GM12892 (cell line): ENCODE measurements at places on chromosomes 13 and 19.

DNA sequence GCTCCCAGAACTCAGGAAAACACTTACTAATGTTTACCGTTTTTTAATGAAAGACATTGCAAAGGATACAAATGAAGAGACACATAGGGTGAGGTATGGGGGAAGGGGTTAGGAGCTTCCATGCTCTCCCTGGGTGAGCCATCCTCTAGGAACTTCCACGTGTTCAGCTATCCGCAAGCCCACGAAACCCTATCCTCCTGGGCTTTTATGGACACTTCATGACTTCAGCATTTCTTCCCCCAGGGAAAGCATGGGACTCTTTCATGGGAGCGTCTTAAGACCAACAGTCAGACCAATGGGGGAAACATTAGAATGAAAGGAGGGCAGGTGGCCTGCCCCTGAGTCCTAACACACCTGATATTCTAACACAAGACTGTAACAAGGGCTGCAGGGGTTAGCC, 6.6 kb upstream of the ESD start:
- DNase-seq: no peak

- no peak for DNase-seq
Observed at GRCh38 chr19:23956051-23956450, 41.4 kb downstream of the ZNF726 start.

- no peak for DNase-seq
Observed at GRCh38 chr13:34411177-34411576, 530.9 kb upstream of the NBEA start.

GRCh38 chr13:98295371-98295770, 118.3 kb upstream of the RNF113B start:
- DNase-seq: no peak

- DNase-seq: no peak
Observed at GRCh38 chr13:109481040-109481439, 305.3 kb downstream of the IRS2 start.

- no peak for DNase-seq
Observed at GRCh38 chr13:76579701-76580100, 306.5 kb downstream of the KCTD12 start.
